ENCODE measurements at places on chromosomes 7 and 10. TPM values are rescaled to one million over a fixed set of nuclear protein-coding genes. Genes with fewer than 3 reads are reported as not detected.
A peak's percentile ranks its signal among the peaks of the same experiment; 100 is the strongest.

GRCh38 chr7:105352018-105352612 is 36.6 kb downstream of the SRPK2 start:
- peak; percentile 73 for DNase-seq

DNA sequence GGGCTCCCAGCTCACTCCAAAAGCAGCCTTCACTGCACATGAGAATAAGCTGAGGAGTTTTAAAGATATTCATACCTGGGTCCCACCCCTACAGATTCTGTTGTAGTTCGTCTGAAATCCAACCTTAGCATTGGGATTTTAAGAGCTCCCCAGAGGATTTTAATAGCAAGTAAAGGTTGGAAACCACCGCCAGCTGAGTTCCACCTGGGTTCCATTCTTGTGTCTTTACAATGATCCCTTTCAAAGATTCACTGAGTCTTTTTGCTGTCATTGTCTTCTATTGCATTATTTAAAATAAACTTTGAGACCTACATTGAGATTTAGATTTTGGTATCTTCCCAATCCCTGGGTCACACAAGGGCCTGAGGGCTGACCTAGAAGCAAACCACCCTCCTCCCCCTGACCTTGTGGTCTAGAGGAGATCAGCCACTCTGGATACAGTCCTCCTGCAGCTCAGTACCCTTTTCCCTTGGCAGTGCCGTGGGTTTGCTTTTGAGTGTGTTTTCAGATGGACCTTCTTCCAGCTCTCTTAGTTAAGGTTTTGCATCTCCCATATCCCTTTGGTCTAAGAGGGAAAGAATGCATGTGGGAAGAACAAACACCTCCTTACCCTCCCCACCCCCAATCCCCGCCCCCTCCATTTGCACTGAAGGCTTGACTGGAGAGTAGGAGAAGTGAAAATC is 22.6 kb upstream of the SIRT1 start:
- DNase-seq: no peak

- no peak for DNase-seq
These were observed 37.2 kb downstream of the NKX2-3 start for GRCh38 chr10:99569961-99570360.

- no peak for DNase-seq
These were observed 36.0 kb upstream of the RSU1 start for GRCh38 chr10:16853201-16853600.

Gene LBX1
- not detected for total RNA-seq

Gene SFMBT2
- 49.5 TPM for total RNA-seq

Gene PKD1L1
- 0.06 TPM for total RNA-seq

- no peak for DNase-seq
These were observed 371.6 kb downstream of the BBS9 start for GRCh38 chr7:33500703-33501701.

DNA sequence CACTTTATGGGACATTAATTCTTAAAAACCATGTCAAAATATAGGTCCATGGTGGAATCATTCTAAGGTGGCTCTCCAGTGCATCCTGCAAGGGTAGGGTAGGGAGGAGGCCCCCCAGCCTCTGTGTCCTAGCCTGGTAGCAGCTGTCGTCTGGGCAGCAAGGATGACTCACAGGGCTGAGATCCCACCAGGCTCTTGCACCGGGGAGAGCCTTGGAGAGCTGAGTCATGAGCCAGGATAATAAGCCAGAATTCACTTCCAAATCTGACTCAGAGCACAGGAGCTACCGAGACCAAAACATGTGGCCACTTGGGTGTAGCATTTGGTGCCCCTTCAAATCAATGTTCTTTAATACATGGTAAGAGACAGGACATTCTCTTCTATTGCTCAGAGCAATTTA is 298.5 kb downstream of the NEBL start:
- DNase-seq: no peak

DNA sequence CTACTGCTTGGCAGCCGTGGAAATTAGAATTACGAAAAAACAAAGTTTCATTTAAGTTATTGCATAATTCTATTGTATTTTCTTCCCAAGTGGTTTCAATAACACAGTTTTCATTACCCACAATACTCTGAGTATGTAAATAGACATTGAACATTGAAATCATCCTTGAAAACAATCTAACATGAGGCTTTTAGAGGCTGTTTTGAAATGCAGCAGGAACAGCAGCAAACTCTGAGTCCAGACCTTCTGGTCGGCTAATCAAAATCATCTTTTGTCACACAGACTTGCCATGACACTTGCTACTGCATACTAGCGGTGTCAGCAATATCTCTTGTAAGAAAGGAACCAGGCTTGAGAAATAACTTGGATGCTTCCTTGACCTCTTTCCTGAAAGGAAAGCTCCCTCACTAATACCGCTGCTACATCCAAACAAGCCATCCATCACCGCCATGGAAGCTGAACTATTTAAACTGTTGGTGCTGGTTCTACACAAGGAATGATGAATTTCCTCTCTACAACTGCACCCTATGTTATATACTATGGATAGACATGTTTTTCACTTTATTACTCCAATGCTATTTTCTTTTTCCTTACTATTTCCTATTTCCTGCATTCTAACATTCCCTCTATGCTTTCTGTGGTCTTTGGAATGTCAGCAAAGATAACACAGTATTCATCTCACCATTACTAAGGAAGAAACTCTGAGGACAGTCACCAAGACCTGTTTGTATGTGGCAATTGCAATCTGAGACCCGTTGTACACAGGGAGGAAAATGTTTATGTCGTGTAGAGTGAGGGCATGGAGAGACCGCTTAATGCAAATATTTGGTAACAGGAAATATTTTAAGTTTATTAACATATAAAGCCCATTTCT is 130.8 kb downstream of the ITGA8 start:
- DNase-seq: no peak

Gene ATRNL1
- 0.35 TPM for total RNA-seq

DNA sequence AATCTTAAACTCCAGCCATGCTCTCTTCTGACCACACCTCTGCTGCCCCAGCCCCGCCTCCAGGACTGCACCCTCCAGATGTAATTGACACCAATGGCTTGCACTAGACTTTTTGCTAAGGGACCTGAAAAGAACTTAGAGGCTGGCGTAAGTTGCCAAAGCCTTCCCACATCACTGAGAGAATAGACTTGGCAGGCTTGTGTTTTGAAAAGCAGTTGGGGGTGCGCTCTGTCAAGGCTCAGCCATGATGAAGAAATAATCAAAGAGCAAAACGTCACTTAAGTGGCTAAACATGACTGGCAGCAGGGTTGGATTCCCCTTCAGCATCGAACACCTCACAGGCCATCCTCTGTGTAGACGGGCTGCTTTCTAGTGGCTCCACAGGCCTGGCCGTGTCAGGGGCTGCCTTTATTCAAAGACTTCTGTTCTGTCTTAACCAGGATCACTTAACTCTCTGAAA is 195.2 kb upstream of the C7orf33 start:
- DNase-seq: no peak

DNA sequence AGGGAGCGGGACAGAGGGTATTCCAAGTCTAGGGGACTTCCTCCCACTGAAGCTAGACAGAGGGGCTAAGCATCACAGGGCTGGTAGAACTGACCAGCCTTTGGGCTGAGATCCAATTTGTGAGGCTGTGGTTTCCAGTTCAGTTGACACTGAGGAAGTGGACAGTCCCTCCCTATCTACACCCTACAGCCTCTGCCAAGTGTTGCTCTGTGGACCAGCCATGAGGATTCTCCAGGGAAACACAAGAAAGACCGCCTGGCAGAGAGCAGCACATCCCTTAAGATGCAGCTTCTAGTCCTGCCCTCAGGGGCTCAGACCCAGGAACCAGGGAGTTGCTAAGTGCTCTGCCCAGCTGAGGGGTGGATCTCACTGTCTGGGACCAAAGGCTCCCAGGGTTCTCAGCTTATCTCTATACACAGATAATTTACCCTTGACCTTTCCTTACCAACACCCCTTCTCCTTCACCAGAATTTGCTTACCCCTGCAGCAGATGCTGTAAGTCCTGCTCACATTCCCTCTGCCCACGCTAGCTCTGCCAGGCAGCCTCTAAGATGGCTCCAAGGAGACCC is 252.0 kb downstream of the SKIDA1 start:
- no peak for DNase-seq

DNA sequence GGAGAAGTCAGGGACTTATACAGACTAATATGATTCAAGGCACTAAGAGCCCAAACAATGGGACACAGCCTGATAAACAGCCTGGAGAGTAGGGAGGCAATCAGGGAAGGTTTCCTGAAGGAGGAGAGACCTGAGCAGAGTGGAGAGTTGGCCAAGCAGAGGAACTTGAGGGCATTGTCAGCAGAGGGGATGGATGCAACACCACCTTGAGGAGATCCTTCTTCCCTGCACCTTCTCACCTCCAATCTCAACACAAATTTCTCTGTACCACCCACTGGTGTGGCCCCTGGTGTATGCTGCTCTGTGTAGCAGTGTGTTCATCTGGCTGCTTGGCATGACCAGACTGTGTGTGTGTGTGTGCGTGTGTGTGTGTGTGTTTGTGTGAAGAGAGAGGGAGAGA is 146.2 kb downstream of the WDR11 start:
- no peak for DNase-seq

Gene LRCH4
- 178 TPM for total RNA-seq

- no peak for DNase-seq
These were observed 247.7 kb downstream of the AHR start for GRCh38 chr7:17546189-17546588.

GRCh38 chr7:81294897-81295515 is 376.2 kb upstream of the SEMA3C start:
- no peak for DNase-seq

- DNase-seq: no peak
These were observed at the start of gene VSTM2A for GRCh38 chr7:54541669-54542625. Gene VSTM2A (plus strand): TSS chr7:54542375. CDS start chr7:54542731, 356 bp downstream.

DNA sequence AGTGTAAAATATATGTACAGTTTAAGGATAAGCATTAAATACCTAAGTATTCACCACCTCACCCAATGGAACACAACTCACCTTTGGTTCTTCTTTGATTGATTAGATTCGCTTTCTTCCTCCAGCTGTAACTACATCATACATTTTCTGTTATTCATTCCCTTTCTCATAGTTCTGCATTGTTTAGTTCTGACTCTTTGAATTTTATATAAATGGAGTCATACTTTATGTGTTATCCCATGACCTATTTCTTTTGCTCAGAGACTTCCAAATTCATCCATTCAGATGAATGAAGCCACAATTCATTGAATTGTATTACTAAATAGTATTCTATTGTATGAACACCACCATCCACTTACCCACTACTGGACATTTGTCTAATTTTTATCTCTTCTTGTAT is 12.3 kb downstream of the THNSL1 start:
- DNase-seq: no peak

- DNase-seq: no peak
These were observed 78.4 kb upstream of the PRKAR2B start for GRCh38 chr7:106966121-106966520.

DNA sequence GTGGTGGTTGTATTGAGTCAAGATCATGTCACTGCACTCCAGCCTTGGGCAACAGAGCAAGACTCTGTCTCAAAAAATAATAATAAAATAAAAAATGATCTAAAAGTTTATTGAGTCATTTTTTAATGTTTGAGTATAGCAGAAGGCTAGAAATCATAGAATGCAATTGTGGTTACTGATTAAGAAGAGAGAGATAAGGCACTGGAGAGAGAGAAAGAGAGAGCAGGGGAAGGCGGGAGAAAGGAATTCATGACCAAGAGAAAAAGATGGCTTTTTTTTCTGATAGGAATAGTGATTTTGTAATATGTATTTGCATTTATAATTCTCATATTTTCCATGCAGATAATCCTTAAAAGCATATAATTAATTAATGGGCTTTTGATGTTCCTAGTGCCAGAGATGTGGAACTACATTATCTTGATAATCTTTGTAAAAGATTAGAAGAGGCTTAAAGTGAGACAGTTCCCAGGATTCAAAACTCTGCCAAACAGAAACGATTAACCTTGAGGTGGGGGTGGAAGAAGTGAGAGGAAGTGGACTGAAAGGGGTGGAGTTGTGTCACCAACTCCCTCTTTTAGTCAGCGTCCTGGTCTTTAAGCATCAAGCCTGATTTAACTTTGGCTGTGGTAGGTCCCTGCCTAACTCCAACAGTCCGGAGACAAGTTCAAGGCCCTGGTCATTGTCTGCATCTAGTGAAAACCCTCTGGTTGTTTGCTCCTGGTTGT is 76.2 kb downstream of the CHN2 start:
- DNase-seq: peak; percentile 62

Gene TMUB1
- total RNA-seq: 85.7 TPM

Gene RBP4
- total RNA-seq: not detected

GRCh38 chr10:51487576-51487975 is 211.8 kb downstream of the CSTF2T start:
- DNase-seq: no peak

DNA sequence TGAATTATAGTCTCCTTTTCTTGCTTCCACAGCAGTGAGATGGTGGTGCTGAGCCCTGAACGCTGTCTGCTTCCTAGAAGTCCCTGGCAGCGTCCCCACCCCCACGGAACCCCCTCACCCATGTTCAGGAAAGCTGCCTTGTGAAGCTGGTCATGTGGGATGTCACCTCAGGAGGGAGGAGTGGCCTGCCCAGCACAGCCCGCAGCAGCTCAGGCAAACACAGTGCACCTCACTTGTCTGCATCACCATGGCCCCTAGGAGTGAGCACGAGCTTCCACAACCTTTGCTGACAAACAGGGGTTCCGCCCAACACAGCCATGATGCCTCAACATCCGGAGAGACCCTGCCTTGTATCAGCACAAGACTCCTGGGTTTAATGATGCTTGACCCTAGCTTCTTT is 508.9 kb downstream of the RPS24 start:
- no peak for DNase-seq

Gene TEX36
- not detected for total RNA-seq

- no peak for DNase-seq
These were observed 50.6 kb downstream of the PRPF18 start for GRCh38 chr10:13637303-13637856.

DNA sequence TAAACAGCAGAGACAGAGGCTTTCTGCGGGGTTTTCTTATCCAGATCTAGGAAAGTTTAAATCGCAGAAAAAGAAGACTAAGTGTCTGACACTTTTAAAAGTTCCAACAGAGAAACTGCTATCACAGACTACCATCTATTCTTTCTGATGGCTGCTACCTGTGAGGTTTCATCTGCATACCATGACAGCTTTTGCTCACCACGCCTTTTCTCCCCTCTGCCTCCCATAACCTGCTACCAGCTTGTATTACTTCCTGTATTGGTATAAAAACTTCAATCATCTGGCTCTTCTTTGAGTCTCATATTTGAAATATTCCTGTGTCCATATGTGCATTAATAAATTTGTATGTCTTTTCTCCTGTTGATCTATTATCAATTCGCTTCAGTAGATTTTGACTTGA is 34.1 kb upstream of the RTKN2 start:
- DNase-seq: no peak

GRCh38 chr10:99431190-99431760 is 851 bp upstream of the GOT1 start:
- DNase-seq: no peak

GRCh38 chr10:129179972-129180678 is 286.9 kb upstream of the MGMT start:
- DNase-seq: no peak

Gene CCL26
- total RNA-seq: not detected

- no peak for DNase-seq
These were observed 32.5 kb downstream of the BNIP3 start for GRCh38 chr10:131949041-131949862.

- no peak for DNase-seq
These were observed 519.1 kb upstream of the GALNT17 start for GRCh38 chr7:70612811-70613210.

- no peak for DNase-seq
These were observed 141.3 kb upstream of the FZD8 start for GRCh38 chr10:35783305-35783838.

All from activated CD8-positive, alpha-beta memory T cell treated with anti-CD3 and anti-CD28 coated beads, Interleukin-2, amount 10 ng/mL, durations not matched to agents 7 days and 5 days (primary cell).